Activated CD8-positive, alpha-beta memory T cell treated with anti-CD3 and anti-CD28 coated beads, Interleukin-2, amount 50 U/mL, for 48 hours (primary cell): ENCODE measurements at places on chromosomes 4 and X.

DNA sequence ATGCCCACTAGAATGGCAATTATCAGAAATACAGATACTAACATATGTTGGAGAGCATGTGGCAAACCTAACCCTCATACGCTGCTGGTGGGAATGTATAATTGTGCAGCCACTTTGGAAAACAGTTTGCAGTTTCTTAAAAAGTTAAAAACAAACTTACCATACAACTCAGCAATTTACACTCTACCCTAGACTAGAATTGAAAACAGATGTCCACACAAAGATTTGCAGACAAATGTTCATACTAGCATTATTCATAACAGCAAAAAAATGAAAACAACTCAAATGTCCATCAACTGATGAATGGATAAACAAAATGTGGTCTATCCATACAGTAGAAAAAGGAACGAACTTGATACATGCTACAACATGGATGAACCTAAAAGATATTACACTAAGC, 64.4 kb downstream of the SLC9A7 start:
- no peak for DNase-seq

DNA sequence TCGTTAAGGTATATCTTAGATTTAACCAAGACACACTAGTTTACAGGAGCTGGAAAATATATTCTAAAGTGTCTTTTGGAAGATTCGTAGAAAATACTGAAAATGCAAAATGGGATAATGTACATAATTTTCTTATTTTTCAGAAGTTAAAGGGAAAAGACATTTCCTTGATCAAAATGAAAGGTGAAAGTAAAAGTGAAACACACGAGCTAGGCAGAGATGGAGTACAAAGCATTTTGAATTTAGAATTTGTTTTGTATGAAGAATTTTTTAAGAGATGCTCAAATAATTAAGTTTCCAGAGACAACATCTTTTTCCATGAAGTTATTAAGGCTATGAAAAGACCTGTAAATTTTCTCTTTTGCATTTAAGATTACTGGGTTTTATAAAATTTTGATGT, 2192.6 kb upstream of the AGA start:
- no peak for DNase-seq

DNA sequence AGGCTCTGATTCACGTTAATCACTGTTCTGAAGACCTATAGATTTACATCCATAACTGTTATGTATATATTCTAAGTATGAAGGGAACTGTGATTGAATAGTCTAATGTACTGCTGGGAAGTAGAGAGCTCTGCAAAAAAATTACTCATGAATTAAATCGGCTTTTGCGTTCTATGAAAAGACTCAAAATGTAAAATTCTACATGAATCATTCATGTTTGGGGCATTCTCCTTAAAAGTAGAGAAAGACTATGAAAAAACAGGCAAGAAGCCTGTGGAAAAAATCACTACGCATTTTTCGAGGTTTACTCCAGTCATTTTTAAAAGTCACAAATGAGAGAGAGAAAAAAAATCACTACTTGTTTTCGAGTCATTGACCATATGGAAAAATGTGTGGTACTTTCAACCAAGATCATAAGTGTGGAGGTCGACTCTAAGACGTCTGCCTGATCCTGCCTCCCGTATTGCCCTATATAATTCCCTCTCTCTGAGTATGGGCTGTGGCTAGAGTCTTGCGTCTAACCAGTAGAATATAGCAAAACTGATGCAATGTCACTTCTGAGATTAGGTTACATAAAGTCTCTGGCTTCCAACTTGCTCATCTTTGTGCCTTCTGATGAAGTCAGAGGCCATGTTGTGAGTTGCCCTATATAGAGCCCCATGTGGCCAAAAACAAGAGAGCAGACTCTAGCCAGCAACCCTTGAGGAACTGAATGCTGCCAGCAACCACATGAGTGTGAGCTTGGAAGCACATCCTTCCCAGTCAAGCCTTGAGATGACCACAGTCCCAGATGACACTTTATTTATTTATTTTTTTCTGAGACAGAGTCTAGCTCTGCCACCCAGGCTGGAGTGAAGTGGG, 32.1 kb upstream of the VEGFD start:
- no peak for DNase-seq

DNA sequence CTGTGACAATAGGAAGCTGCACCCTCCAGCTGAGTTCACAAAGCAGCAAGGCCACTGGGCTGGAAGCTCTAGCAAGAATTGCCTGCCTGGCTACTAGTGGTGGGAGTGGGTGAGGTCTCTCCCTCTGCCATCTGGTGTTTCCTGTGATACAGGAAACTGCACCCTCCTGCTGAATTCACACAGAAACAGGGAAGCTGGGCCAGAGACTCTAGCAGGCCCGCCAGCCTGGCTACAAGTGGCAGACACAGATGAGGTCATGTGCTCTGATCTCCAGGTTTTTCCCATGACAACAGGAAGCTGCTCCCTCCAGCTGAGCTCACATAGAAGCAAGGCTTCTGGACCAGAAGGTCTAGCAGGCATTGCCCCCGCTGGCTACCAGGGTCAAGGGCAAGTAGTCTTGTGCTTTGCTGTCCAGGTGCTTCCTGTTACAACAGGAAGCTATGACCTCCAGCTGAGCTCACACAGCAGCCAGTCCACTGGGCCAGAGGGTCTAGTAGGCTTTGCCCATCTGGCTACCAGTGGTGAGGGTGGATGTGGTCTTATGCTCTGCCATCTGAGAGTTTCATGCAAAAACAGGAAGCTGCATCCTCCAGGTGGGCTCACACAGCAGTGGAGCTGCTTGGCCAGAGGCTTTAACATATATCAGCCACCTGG, 41.5 kb upstream of the ZXDA start:
- no peak for DNase-seq

DNA sequence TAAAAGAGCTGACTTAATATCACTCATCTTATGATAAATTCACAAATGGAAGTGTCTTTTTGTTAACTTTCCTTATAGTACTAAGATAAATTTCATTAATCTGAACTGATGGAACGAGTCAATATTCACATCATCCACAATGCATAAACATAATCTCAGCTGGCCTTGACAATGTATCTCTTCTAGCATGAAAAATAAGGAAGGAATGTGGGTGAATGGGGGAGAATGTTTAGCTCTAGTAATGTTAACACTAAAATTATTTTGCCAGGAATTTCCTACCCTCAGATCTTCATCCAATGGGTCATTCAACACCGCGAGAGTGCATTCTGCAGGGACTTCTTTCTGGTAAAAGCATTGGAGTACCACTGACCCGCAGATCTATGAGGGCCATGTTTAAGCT, 15.8 kb downstream of the TRPC3 start:
- no peak for DNase-seq

GRCh38 chr4:19883841-19884240, 367.9 kb upstream of the SLIT2 start:
- no peak for DNase-seq

DNA sequence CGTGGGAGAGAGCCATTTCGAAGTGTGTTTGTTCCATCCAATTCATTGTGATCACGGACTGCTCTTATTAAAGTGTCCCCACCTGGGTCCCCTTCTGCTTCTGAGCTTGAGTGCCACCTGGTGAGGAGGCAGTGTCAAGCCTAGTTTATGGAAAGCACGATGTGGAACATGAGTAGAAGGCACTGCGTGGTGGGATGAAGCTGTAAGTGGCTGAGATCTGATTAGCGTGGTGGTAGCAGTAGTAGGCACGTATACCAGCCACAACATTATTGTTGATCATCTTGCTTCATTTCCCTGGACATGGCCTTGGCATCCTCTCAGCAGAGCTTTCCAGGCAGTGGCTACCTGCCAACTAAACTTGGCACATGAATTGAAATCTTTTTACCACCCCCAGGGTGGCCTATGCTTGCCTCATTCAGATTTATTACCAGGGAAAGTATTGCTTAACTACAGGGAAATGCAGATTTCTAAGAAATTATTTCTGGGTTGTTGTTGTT, 46.4 kb downstream of the GPAT3 start:
- no peak for DNase-seq

- DNase-seq: no peak
Measured at GRCh38 chr4:34198966-34199365, 2045.3 kb downstream of the ARAP2 start.

GRCh38 chr4:87865960-87866598, 33.3 kb downstream of the MEPE start:
- no peak for DNase-seq

DNA sequence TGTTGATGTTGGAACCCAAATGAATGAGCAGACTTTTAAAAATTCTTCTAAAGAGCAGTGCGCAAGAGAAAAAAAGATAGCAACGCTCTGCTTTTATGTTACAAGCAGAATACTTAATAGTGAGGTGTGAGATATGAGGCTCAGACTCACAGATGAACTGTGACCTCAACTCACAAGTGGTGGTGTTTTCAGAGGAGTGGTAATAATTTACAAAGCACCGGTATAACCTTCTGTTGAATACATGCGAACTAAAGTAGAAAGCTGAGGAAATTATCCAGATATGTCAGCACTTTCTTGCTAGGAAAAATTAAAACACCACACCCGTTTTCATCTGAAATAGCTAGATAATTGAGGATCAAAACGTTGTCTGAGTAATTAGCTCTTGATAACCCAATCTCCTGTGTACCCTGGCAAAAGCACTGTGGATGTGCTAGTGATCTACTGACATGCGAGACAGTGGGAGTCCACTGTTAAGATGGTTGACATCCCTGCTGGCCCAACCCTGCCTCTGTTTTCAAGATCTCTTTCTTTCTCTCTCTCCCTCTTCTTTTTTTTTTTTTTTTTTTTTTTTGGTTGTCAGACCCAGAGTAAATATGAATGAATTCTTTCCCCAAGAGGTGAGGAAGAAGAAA, 6.9 kb upstream of the TLL1 start:
- DNase-seq: no peak

- DNase-seq: no peak
Measured at GRCh38 chrX:69207216-69207615, 42.0 kb upstream of the PJA1 start.

DNA sequence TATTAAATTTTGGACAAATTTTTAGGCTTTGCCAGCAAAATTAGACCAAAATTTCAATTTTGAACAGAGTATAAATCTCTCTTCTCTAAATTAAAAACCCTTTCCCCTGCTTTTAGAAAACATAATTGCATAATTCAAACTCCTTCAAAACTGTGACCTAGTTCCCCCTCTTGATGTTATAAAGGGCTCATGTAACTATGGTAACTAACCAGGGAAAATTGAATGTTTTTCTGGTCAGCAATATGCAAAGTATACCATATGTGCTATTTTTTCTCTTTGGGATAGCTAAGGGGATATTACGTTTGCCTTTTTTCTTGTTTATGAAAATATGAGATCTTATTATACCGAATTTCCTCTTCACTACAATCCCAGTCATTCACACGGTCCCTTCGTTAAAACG, 5.1 kb upstream of the ING2 start:
- DNase-seq: no peak

- no peak for DNase-seq
Measured at GRCh38 chrX:104098151-104098808, 14.0 kb upstream of the ZCCHC18 start.

DNA sequence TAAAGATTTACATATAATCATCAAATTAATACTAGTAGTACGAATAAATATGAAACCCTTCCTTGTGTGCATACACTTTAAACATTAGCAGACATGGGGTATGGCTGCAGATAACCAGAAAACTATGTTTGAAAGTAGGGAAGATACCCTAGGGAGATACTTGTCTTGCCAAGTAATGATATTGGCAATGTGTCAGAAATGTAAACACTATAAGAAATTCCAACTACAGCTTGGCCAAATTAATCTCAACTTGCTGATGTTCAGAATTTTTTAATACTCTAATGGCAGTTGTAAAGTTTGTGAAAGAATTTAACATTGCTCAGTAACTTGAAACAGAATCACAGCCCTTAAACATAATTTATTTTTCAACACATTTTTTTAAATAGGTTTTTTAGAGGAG, 27.4 kb upstream of the HPGD start:
- no peak for DNase-seq

DNA sequence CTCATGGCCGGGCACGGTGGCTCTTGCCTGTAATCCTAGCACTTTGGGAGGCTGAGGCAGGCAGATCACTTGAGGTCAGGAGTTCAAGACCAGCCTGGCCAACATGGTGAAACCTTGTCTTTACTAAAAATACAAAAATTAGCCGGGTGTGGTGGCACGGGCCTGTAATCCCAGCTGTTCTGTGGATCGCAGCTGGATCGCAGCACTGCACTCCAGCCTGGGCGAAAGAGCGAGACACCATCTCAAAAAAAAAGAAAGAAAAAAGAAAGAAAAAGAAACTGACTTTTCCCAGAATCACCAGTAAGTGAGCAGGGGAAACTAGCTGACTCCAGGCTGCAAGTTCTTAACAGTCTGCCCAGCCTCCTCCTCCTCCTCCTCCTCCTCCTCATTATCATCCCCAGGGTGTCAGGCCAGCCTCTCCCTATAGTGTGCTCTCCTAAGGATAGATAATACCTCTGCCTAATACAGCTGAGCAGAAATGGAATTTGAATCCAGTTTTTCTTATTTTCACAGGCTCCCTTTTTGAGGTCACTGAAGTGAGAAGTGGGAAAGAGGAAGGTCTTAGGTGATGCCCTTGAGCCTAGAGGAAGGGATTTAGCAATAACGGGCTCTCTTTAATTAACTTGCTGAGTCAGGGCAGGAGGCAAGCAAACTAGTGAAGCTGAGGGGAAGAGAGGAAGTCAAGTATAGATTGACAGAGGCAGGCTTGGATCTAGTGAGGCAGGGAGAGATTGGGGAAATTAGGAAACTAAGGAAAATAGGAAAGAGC, 11.8 kb upstream of the ELF2 start:
- no peak for DNase-seq

- DNase-seq: no peak
Measured at GRCh38 chr4:78653655-78654054, 102.1 kb downstream of the ANXA3 start.

DNA sequence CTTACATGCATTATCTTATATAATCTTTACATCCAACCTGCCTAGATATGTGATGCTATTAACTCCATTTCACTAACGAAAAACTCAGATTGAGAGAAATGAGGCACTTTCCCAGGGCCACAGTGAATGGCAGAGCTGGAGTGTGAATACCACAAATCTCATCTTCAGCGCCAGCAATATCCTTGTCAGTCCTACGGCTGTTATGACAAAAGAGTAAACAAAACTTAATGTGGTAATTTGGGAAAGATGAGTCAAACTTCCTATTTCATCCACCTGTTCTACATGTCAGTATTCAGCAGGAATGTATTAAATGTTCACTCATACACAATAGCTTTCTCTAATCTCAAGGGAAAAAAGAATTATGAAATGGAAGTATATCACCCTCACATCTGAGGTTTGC, 56.9 kb downstream of the FAT1 start:
- DNase-seq: no peak

DNA sequence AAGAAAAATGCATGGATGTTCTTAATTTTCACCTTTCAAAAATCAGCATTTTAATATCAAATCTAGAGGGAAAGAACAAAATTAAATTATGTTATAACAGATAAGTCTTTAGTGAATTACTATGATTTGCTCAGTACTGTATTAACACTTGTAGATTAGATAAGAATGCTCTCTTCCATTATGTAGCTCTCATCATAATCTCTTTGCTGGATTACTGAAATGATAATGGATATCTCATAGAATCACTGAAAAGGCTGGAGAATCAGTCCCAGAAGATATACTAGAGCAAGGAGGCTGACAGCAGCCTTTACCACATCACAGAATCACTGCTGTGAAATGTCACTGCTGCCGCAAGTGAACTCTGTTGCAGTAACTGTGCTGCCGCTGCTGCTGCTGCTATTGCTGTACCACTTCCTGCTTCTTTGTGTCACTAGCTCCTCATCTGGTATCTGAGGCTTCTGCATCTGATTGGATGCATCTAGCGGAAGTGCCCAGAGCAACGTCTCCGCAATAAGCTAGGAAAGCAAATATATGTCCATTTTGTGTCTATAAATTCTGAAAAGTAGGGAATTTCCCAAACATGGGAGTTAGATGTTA, 738.2 kb downstream of the ADGRL3 start:
- no peak for DNase-seq

- no peak for DNase-seq
Measured at GRCh38 chrX:46737041-46737440, 21.9 kb downstream of the SLC9A7 start.
